Left renal cortex interstitium (tissue), 4 donors: ENCODE measurements at places on chromosomes 2 and 18.

DNA sequence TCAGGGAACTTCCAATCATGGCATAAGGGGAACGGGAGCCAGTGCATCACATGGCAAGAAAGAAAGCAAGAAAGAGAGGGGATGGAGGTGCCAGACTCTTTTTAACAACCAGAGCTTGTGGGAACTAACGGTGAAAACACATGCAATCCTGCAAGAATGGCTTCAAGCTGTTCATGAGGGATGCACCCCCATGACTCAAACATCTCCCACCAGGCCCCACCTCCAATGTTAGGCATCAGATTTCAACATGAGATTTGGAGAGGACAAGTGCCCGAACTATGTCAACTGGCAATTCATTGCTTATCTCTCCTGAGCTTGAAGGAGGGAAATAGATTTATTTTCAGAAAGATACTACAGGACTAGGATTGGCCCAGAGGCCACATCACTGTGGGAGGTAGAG, 270.0 kb downstream of the SLC4A3 start:
- DNase-seq, result no peak

GRCh38 chr2:106800180-106800579, 85.8 kb downstream of the ST6GAL2 start:
- no peak for DNase-seq

DNA sequence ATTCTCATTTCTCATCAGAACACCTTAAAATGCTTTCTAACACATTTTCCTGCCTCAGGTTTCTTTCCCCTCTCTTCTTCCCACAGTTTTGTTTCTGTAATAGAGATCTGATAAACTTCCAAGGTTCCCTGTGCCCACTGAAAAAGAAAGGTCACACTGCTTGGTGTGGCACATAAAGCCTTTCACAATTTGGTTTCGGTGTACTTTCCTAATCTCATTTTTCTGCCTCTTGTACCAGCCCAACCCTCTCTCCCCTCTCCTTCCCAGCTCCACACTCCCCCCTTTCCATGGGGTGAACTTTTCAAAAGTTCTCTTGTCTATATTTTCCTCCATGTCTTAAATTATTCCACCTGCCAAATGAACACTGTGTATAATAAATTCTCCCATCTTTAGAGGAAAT, 7.2 kb downstream of the EIF2AK3 start:
- DNase-seq, result no peak

DNA sequence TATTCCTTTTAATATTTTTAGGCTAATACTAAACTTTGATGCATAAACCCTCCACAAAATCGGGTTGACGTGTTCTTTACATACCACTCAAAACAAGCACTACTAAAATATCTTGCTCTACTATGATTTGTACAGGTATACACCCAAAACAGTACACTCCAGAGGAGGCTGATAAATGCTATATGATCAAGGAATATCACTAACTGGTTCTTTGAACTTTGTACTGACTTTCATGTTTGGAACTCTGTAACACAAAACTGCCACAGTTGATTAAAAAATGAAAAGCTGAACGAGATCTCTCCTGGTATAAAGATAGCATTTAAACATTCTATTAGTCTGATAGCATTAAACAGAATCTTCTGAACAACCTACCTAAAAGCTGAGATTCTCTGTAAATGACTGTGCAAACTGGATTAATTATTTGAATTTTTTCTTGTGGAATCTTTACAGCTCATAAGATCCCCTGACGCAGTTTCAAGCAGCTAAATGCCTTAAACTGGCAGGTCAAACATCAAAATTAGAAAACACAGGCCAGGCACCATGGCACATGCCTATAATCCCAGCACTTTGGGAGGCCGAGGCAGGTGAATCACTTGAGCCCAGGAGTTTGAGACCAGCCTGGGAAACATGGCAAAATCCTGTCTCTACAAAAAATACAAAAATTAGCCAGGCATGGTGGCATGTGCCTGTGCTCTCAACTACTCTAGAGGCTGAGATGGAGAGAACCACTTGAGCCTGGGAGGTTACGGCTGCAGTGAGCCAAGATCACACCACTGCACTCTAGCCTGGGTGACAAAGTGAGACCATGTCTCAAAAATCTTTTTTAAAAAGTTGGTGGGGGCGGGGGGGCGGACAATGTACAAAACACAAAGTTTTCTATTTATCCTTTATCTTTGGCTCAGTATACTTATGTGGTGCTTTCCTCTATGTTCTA, 150.6 kb downstream of the EXOC6B start:
- DNase-seq, result no peak

GRCh38 chr2:203823173-203823572, 44.4 kb upstream of the CTLA4 start:
- no peak for DNase-seq

GRCh38 chr2:122660786-122661634, 905.6 kb downstream of the TSN start:
- no peak for DNase-seq

- DNase-seq, result no peak
These were observed 71.1 kb downstream of the MGAT5 start for GRCh38 chr2:134324947-134325346.

DNA sequence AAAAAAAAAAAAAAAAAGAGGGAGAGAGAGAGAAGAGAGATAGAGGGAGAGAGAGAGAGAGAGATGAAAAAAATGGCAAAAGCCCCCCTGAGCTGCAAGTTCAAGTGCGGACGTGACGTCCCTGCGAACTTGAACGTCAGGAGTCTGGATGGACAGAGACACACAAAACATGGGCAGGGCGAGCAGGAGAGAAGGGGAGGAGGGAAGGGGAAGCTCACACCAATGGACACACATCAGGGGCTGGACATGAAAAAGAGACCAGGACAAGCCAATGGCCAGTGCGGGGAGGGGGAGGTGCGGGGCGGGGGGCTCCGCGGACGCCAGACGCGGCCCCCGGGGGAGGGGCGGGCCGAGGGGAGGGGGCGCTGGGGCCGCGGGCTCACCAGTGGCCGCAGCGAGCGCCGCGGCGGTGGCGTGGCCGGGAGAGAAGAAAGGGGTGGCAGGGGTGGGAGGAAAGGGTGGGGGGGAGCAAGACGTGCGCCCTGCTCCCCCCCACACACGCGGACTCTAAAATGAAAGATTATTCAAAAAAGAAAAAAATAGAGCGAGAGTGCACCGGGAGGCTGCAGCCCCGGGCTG, at the start of gene BCL11A:
TSS of gene BCL11A (minus strand) at position 160 of the 579 bp plus-strand sequence. CDS start 384 bp downstream, outside the sequence.
- no peak for DNase-seq

DNA sequence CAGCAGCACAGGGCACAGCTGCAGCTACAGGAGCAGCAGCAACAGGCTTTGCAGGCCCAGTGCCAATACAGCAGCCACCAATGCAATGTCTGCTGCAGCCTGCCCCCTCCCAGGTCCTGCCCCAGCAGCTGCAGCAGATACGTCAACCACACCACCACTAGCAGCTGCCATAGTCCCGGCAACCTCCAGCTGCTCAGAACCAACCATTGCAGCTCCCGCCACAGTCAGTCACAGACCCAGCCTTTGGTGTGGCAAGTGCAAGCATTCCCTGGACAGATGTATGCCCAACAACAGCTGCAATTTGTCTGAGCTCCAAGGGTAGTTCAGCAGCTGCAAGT, 53.3 kb upstream of the TUBA3E start:
- DNase-seq, result no peak

GRCh38 chr2:181959508-181959907, 26.1 kb upstream of the PPP1R1C start:
- no peak for DNase-seq

DNA sequence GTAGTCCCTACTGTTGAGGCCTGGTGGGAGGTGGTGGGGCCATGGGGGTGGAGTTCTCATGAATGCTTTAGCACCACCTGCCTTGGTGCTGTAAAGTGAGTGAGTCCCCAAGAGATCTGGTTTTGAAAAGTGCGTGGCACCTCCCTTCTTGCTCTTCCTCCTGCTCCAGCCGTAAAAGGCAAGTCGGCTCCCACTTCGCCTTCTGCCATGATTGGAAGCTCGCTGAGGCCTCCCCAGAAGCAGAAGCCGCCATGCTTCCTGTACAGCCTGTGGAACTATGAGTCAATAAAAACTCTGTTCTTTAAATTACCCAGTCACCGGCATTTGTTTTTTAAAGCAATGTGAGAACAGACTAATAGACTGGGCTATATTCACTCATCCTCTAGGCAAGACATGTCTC, 141.3 kb upstream of the ALKAL2 start:
- DNase-seq, result no peak

DNA sequence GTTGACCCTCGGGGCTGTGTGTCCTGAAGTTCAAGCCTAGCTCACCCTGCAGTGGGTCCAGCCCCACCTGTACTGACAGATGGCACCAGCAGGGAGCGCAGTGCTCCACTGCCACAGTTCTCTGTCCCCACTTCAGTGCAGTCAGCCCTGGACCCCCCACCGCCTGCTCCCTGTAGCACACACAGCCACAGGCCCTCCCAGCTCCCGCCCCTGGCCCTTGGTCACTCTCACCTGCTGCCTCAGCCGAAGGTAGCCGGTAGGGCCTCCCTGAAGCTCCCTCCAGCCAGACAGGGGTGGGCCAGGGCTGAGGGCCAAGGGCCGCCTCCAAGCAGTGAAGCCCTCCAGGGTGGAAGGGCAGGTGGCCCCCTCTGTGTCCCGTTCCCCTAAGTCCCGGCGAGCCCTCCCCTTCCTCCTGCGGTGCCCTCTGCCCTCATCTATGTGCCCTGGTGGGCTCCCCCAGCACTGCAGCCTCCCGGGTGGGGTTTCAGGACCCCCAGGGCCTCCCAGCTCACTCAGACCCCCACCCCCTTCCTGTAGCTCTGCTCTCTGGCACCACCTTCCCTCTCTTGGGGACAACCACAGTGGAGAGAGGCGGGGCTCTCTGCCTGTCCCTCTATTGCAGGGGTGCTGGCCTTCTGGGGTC, 10.8 kb upstream of the ALPP start:
- no peak for DNase-seq

DNA sequence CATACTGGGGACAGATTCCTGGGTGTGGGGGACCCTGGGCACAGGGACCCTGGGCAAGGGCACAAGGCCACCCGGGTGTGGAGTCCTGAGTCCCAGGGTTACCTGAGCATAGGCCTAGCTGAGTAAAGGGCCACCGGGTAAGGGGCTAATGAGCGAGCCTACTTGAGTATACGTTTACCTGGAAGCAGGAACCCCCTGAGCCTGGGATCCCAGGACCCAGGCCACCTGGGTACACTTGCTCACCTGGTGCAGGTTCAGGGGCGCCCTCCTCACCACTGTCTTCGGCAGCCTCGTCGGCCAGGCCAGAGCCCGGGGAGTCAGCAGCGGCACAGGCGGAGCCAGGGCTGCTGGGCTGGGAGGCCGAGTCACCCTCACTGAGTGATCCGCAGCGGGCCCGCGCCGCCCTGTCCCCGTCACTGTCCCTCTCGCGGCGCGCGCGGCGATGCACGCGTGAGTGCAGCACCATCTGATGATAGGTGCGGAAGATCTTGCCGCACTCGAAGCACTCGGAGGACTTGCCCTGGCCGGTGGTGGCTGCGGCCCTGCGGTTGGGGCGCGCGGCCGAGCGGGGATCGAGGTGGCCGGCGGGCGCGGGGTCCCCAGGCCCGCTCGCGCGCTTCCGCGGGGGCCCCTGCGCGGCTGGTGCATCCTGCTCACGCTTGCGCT, 53.9 kb downstream of the ZNF516 start:
- no peak for DNase-seq

- no peak for DNase-seq
These were observed 3.8 kb downstream of the HNRNPLL start for GRCh38 chr2:38598991-38599295.

- DNase-seq, result no peak
These were observed 268.9 kb upstream of the CCDC68 start for GRCh38 chr18:55228191-55228590.

DNA sequence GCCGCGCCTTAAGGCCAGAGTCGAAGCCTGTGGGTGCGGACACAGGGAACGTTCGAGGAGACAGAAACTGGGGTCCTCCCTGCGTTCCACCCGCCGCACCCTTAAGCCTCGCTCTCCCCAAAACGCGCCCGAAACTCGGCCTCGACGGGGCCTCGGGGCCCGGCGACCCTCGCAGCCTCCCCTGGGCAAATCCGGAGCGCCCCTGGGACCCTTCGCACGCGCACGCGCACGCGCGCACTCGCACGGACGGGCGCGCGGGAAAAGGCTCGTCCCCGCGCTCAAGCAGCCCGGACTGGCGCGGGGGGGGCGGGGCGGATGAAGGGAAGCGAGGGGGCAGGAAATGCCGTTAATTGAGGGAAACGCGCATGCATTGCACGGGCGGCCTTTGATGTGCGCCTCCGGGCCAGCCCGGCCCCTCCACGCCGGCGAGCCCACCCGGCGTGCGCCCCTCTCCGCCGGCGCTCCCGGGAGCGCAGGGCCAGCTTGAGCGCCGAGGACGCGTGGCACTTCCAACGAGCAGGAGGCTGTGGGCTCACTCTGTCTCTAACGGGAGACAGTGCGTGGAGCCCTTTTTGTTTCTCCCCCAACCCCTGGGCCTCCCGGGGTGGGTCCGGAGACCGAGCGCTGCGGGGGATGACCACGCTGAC, 5.4 kb upstream of the SALL3 start:
- DNase-seq, result no peak

GRCh38 chr18:61982475-61982874, 89.7 kb upstream of the RNF152 start:
- no peak for DNase-seq

DNA sequence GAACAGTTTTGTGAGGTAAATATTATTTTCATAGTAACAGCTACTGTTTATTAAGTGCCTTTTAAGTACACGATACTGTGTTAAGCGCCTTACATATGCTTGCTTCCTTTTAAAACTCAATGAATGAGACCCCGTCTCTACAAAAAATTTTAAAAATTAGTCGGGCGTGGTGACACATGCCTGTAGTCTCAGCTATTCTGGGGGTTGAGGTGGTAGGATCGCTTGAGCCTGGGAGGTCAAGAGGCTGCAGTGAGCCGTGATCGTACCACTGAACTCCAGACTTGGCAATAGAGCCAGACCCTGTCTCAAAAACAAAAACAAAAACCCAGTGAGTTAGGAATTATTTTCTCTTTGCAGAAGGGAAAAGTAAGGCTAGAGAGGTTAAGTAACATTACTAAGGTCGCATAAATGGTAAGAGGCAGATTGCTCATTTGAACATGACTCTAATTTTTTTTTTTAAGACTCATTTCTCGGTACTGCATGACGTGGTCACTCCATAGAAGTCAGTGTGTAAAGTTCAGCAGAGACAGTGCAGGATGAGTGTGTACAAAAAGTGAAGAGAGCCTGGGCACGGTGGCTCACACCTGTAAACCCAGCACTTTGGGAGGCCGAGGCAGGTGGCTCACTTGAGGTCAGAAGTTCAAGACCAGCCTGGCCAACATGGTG, 1.1 kb downstream of the METAP1D start:
- no peak for DNase-seq

GRCh38 chr2:44171018-44171417, 2.3 kb downstream of the PPM1B start:
- DNase-seq, result peak; percentile 17

DNA sequence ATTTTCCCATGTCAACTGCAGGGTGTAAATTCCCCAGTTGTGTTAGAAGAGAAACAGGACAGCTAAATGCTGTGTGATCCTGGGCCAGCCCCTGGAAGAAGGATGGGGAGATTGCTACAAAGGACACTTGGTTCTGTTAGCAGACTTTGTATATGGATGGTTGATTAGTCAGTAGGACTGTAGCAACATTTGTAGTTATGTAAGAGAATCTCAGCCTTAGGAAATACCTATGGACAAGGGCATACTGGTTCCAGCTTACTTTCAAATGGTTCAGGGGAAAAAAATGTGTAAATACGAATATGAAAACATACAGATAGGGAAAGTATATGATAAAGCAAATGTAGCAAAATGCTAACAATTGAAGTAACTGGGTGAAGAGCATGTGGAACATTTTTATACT, 47.6 kb downstream of the GNAL start:
- DNase-seq, result no peak
